ENCODE measurements at places on chromosomes 11 and 22.

DNA sequence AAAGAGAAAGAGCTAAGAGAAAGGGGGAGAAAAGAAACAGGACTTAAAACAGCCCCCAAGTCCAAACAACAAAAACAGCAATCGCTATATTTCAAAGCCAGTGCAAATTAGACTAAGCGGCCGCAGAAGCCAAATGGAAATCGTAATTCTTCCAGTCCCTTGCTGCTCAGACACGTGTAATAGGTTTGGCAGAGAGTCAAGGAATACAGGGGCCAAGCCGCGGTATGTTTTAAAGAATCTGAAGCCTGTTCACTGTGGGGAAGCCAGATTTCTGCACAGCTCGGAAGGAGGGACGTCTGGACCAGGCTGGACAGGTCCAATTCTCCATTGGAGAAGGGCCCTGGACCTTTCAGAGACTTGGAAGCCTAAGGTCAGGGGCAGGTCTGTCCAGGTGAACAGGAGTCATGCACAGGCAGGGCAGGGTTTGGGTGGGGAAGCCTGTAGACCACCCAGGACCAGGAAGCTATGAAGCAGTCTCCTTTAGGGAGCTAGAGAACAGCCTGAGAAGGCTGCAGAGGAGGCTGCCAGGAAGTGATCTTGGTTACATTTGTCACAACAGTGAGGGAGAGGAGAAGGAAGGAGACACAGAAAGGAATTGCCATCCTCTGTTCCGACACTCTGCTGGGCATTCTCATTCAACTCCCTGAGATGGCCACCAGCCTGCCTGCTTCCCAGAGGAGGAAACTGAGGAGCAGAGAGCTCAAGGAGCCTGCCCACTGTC is 265.5 kb upstream of the ISX start:
- no peak for DNase-seq

DNA sequence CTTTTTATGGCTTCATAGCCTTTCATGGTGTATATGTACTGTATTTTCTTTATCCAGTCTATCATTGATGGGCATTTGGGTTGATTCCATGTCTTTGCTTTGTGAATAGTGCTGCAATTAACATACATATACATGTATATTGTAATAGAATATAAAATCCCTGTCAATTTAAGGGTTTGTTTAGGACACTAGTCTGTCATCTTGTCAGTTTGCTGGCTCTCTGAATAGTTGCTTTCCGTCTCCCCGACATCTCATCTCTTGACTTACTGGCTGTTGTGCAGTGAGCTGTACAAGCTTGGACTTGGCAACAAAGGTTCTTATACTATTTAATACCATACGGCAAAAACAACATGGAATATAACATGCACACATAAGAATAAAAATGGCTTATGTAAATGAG is 1487.5 kb downstream of the LRRC4C start:
- no peak for DNase-seq

GRCh38 chr22:42207918-42208317 is 62.5 kb downstream of the TCF20 start:
- no peak for DNase-seq

GRCh38 chr22:37893583-37893983 is 12.5 kb upstream of the MICALL1 start:
- no peak for DNase-seq

- DNase-seq = no peak
Measured at GRCh38 chr11:65435981-65436411, 13.4 kb downstream of the NEAT1 start.

DNA sequence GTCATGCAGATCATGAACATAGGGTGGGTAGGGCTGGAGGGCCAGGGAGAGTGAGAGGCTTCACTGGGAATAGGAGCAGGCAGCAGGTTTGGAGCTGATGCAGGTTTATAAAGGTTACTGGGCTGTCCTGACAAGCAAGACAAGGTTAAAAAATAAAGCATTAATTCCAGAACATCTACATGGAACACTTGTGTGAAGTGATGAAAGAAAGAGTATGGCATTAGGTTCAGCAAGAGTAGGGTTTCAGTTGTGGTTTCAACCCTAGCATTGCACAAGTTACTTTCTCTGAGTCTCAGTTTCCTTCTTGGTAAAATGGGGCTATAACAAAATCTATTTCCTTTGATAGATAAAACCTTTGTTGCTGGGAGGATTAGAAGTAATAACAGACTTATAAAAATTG is 114.6 kb upstream of the SESN3 start:
- no peak for DNase-seq

- no peak for DNase-seq
Measured at GRCh38 chr11:104654181-104654813, 244.0 kb downstream of the CASP12 start.

DNA sequence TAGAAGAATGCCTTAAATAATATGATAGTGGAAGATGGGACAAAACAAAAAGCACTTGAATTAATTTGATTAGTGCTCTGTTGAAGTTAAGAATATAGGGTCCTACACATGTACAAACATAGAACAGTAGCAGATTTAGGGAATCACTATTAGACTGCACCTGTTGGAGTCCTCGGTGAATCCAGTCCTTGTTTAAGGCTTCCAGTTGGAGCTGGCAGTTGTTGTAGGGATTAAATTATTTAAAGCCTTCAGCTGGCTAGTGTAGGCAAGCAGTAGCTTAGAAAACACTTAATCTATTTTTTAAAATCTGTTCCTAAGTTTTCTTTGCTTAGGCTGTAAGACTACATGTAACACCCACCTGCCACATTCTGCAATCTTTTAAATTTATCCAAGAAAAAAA is 24.5 kb upstream of the CSTF3 start:
- DNase-seq = no peak

- DNase-seq = no peak
Measured at GRCh38 chr11:126930091-126930841, 70.3 kb downstream of the KIRREL3 start.

- no peak for DNase-seq
Measured at GRCh38 chr11:86247608-86248007, 3.1 kb downstream of the EED start.

Measured in T-helper 2 cell treated with Interferon-gamma antibody and Interleukin-4, amounts not matched to agents 5 μg/mL and 100 μg/mL, for 36 hours (primary cell).